ENCODE measurements at places on chromosomes 13 and 19.

GRCh38 chr19:50909240-50910070, 1.7 kb downstream of the KLK4 start:
- DNase-seq, result peak; percentile 97

DNA sequence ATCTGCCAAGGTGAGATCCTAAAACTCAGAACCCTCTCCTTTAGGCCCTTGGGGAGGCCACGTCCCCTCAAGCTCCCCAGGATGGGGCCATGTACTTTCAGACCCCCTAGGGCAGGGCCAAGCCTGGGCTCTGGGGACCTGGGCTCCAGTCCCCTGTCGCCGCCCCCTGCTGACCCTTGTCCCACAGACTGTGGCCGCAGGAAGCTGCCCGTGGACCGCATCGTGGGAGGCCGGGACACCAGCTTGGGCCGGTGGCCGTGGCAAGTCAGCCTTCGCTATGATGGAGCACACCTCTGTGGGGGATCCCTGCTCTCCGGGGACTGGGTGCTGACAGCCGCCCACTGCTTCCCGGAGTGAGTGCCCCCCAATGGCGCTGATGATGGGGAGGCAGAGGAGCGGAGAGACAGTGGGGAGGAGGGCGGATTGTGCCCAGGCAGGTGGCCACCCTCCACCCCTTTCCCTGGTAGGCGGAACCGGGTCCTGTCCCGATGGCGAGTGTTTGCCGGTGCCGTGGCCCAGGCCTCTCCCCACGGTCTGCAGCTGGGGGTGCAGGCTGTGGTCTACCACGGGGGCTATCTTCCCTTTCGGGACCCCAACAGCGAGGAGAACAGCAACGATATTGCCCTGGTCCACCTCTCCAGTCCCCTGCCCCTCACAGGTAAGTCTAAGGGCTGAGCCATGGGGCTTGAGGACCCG, 18.8 kb downstream of the HPN start:
- DNase-seq, result no peak

DNA sequence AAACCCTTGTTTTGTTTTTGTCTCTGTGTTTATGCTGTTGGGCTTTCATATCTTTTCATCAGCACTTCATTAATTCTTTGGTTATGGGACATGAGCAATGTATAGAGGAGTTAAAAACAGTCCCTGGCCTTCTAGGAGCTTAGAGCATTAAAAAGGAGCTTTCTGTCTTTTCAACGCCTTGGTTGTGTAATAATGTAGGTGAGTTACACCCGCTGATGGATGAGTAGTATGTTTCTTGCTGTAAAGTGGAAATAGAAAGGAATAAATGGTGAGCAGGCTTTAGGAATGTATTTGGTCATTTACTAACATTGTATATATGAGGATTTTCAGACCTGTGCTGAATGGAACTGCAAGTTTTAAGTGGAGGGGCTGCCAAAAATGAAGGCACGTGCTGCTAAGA, 121.5 kb upstream of the RNF113B start:
- DNase-seq, result no peak

- DNase-seq, result peak; percentile 81
These were observed 4.8 kb downstream of the RPS16 start for GRCh38 chr19:39430675-39431593.

GRCh38 chr13:78620936-78621470, 17.7 kb upstream of the POU4F1 start:
- DNase-seq, result no peak

GRCh38 chr13:40070357-40070756, 414.9 kb downstream of the COG6 start:
- DNase-seq, result no peak

- DNase-seq, result no peak
These were observed 122.0 kb downstream of the SIPA1L3 start for GRCh38 chr19:38028913-38029510.

GRCh38 chr13:41495044-41495443, 37.7 kb downstream of the RGCC start:
- DNase-seq, result no peak

GRCh38 chr13:111117961-111118360, 2.9 kb downstream of the ARHGEF7 start:
- no peak for DNase-seq

DNA sequence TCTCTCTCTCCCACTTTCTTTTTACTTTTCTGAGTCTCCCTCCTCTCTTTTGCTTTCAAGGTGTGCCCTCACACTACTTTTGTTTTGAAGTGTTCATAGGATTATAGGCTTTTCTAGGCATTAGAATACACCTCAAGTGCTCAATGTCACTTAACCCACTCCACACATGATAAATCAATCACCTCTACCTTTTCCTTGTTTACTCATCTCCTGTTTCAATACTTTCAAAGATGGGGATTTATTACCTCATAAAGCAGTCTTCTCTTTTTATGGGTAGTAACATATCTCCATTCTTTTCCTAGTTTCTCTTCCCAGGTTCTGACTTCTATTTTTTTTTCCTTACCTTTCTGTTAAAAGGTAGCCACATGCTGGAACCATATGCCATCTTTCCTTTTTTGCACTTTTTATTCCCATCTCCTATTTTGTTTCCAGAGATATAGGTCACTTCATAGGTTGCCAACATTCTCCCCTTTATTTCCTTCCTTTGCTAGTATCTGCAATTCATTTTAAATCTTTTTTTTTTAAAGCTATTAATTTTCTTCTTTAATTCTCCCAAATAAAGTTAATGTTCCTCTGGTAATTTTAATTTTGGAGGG, 137.6 kb upstream of the SLC10A2 start:
- DNase-seq, result no peak

DNA sequence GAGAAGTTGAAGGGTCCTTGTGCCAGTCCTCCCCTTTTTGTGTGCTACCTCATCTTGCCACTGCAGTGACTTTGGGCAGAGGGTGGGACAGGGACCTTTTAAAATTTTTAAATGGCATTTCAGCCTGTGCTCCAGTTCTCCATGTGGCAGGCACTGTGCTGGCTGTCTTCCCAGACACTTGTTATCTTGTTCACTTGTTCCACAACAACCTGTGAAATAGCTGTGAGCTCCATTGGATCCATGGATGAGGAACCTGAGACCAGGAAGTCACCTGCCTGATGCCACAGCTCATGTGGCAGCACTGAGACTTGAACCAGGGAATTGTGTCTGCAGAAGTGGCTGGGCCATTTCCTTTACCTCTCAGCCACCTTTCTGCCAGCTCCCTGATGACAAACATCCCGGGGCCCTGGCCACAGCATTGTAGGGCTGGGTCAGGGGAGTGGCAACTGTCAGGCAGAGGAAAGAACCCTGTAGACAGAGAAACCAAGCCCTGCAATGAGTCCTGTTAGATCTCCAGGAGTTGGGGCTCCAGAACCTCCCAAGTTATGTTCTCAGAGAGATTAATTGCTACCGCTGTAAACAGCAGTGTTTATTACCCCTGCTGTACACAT, 6.4 kb downstream of the EGLN2 start:
- DNase-seq, result no peak

DNA sequence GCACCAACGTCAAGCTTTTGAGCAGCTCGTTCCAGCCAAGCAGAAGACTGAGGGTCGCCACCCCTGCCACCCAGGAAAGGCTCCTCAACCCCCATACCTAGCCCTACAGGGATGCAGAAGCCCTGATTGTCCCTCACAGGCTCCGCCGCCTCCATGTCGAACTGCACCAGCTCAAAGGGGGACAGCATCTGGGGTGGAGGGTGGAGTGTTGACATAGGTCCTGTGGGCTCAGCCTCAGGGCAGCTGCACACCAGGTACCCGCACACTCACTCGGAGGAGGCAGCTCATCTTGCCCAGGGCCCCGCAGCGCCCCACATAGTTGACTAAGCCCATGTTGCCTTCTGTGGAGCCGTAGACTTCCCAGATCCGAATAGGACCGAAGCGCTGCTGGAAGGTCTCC, 11.6 kb downstream of the SLC27A5 start:
- DNase-seq, result no peak

GRCh38 chr19:2815923-2816322, 3.7 kb upstream of the ZNF554 start:
- no peak for DNase-seq

- no peak for DNase-seq
These were observed 1.6 kb upstream of the TTC9B start for GRCh38 chr19:40219721-40220276.

DNA sequence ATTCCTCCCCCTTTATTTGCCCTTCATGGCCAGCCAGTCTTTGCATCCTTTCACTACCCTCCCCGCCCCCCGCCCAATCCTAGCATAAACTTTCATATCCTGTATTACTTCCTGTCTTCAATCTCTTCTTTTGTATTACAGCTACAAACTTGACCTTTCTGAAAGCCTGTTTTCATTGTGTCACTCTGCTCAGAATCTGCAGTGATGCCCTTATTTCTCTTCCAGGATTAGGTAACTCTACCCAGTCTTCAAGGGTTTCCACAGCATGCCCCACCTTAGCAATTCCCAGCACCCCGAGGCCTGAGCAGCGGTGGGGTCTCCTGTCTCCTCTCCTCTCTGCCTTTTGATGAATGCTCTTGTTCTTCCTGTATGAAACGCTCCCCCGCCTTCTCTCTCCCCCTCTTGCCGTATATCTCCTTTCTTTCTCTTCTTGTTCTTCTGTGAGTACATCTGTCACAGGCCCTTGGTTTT, 145.6 kb downstream of the SHISA2 start:
- DNase-seq, result no peak

GRCh38 chr13:97321101-97321500, 99.0 kb downstream of the MBNL2 start:
- no peak for DNase-seq

GRCh38 chr19:16585808-16586476, 13.7 kb upstream of the SLC35E1 start:
- no peak for DNase-seq

- peak; percentile 32 for DNase-seq
These were observed 622 bp downstream of the DNM2 start for GRCh38 chr19:10718205-10719196.

GRCh38 chr13:66748712-66749111, 481.4 kb downstream of the PCDH9 start:
- no peak for DNase-seq

DNA sequence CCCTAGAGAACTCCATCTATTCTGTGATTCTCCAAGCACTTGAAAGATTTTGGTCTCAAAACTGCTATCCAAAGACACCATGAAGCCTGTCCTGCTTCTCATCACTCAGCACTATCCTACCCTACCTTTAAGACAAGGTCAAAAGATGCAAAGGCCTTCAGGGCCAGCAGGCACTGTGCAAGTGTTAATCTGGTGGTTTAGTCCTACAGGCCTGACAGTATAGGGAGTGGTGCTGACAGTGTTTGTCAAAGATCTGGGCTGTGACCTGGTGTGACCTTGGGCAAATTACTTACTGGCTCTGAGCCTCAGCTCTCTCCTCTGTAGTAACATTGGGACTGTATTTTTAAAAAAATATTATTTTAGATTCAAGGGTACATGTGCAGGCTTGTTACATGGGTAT, 28.0 kb downstream of the SIAH3 start:
- no peak for DNase-seq

DNA sequence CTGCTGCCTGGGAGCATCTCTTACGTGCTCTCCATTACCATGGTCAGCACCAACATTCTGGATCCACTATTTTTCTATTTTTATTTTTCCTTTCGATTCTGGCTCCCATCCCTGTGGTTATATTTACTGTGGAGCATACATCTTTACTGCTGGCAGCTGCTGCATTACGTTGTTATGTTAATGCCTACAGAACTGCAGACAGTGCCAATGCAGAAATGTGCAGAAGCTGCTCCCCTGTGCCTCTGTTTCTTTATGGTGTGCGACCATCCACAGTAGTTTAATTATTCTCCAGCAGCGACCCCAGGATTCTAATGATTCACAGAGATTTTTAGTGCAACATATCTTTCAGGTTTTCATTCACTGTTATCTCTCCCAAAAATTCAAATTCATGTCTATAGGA, 911.7 kb upstream of the SLITRK6 start:
- no peak for DNase-seq

- no peak for DNase-seq
These were observed 2.2 kb downstream of the CAPNS1 start for GRCh38 chr19:36142046-36142445.

DNA sequence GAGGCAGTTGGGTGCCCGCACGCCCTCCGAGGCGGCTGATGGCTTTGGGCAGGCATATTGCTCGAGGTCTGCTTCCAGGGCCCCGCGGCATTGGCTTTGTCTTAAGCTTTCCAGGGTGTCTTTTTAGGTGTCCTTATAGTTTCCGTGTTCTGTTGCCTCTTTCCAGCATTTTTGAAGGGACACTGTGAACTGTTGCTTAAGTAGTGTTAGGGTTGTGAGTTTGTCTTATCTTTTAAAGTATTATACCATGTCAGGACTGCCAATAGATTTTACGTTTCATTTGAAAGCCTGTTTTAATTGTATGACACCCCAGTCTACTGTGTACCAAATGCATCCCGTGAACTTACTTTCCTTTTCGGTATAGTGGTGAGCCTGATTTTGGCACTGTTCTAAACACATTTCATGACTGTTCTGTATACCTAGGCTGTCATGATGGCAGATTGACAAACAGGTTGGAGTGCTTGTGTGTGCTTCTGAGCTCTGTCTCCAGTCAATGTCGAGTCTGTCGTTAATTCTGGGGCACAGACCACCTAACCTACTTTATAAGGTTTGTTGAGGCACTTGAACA, 656 bp downstream of the PCCA start:
- no peak for DNase-seq

GRCh38 chr19:13127051-13127450, 9.0 kb downstream of the NACC1 start:
- no peak for DNase-seq

- DNase-seq, result no peak
These were observed 21.0 kb downstream of the AXL start for GRCh38 chr19:41239961-41240574.

- DNase-seq, result peak; percentile 61
These were observed 1.3 kb downstream of the CLDN10 start for GRCh38 chr13:95553581-95554385.

- no peak for DNase-seq
These were observed 14.9 kb downstream of the FXYD5 start for GRCh38 chr19:35169221-35169995.

- DNase-seq, result no peak
These were observed 10.9 kb downstream of the TIMM13 start for GRCh38 chr19:2416321-2417097.

GRCh38 chr13:41655997-41656396, 198.6 kb downstream of the RGCC start:
- no peak for DNase-seq

GRCh38 chr19:6066661-6067646, 43.3 kb downstream of the RFX2 start:
- peak; percentile 98 for DNase-seq

DNA sequence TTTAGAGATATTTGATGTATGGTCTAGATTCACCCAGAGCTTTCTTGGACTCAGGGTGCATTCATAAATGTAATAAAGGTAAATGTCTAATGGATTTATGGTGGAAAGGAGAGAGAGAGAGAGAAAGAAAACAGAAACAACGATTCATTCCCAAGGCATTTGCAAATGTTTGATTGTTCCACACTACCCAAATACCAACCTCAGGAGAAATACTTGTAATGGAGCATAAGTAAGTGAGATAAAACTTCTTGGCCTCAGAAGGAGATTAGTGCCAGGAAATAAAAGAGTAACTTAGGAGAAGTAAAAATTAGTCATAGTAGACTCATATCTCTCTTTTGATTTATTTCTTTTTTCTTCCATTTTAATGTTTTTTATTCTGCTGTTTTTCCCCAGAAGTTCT, 40.6 kb upstream of the DGKH start:
- no peak for DNase-seq

Data from mesendoderm (in vitro differentiated cells).